ENCODE measurements at places on chromosomes 7 and 10.

GRCh38 chr10:75826846-75827245, 395.4 kb downstream of the LRMDA start:
- DNase-seq, result no peak

DNA sequence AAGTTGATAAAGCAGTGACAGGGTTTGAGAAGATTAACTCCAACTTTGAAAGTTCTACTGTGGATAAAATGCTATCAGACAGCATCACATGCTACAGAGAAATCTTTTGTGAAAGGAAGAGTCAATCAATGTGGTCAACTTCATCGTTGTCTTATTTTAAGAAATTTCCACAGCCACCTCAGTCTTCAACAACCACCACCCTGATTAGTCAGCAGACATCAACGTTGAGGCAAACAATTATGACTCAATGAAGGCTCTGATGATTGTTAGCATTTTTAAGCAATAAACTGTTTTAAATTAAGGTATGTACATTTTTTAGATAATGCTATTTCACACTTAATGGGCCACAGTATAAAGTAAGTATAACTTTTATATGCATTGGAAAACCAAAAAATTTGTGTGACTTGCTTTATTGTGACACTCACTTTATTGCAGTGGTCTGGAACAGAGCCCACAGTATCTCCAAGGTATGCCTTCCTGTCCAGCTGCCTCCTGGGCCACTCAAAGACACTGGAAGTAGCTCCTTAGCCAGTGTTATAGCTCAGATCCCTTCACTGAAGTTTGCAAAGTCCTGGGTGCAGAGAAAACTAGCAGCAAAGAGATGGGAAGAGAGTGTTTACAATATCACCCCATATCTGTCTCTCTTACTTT, 293.1 kb downstream of the ARHGAP12 start:
- no peak for DNase-seq

- no peak for DNase-seq
Measured at GRCh38 chr7:45563941-45564461, 10.2 kb upstream of the ADCY1 start.

GRCh38 chr10:44293306-44293778, 91.6 kb downstream of the CXCL12 start:
- DNase-seq, result no peak

DNA sequence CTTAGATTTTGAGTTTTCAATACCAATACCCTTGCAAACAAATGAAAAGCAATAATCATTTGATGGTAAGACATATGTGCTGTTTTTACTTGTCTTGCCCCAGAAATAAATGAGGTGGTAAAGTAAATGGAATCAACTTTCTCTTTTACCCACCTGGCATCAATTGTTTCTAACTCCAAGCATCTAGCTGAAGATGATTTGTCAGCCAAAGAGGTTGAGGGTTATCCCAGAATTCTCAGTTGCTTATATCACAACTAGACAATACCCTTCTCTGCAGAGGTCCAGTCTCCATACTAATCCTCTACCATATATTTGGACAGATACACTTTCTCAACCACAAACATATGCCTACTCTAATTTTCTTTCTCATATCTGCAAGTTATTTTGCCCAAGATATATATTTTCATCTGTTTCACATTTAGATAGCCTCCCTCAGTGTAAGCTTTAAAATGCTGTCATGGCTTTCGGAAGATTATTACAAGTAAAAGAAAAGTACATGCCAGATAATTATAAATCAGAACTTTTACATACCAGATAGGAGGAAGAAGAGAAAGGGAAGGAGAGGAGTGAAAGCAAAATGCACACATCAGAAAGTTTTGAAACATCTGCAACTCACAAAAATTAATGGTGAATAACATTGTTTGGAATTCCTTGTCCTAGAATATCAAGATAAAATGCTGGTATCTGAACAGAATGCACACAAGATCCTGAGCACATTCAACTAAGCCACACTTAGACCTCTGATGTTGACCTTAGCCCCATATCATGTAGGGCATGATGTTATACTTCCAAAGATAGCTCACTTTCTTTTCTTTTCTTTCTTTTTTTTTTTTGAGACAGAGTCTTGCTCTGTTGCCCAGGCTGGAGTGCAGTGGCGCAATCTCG, 146.6 kb downstream of the REEP3 start:
- DNase-seq, result no peak

Data from prostate gland (tissue), 2 donors.